ENCODE measurements at places on chromosomes 11 and 22. TPM values are rescaled to one million over a fixed set of nuclear protein-coding genes. Genes with fewer than 3 reads are reported as not detected.
A peak's percentile ranks its signal among the peaks of the same experiment; 100 is the strongest.

The TRPM5 gene
- total RNA-seq: not detected

The HOATZ gene
- not detected for total RNA-seq

The TMEM151A gene
- not detected for total RNA-seq

The CHADL gene
- 2.1 TPM for total RNA-seq

The UVRAG gene
- total RNA-seq: 65.6 TPM

The FOLR2 gene
- not detected for total RNA-seq

DNA sequence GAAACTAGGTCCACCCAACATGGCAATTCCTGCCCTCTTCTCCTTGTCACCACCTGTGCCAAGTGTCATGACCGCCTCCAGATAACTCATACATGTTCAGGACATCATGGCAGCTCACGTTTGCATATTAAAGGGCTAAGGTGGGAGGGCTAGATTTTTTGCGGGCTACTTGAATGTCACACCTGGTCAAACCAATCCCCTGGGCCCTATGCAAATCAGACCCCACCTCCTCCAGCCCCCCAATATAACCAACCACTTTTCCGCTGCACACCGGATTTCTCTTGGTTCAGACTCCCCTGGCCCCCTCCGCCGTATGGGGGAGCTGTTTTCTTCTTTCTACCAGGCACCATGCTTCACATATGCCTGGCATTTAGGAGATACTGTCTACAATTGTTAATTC lies 12.6 kb downstream of the UPB1 start:
- DNase-seq: no peak

- no peak for DNase-seq
Measured at GRCh38 chr11:126647735-126648134, 292.2 kb downstream of the ST3GAL4 start.

DNA sequence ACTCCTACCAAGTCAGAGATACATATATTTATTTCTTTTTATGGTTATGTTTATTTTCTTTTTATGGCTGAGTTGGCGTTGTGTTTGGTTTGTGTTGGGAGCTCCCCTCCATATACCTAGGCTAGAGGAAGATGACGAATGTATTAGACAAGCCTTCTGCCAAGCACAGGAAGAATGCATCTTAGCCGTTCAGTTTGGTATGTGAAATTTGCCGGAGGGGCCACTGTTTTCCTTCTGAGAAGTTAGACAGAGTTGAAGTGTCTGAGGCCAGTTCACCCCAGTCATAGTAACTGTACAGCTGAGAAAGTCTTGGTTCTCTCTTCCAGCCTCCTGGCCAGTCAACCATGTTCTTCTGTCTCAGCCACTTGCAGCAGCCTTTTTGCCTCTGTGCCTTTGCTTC lies 29.8 kb downstream of the TEAD1 start:
- DNase-seq: peak; percentile 39

- DNase-seq: no peak
Measured at GRCh38 chr22:49308300-49308699, 519.4 kb downstream of the BRD1 start.

DNA sequence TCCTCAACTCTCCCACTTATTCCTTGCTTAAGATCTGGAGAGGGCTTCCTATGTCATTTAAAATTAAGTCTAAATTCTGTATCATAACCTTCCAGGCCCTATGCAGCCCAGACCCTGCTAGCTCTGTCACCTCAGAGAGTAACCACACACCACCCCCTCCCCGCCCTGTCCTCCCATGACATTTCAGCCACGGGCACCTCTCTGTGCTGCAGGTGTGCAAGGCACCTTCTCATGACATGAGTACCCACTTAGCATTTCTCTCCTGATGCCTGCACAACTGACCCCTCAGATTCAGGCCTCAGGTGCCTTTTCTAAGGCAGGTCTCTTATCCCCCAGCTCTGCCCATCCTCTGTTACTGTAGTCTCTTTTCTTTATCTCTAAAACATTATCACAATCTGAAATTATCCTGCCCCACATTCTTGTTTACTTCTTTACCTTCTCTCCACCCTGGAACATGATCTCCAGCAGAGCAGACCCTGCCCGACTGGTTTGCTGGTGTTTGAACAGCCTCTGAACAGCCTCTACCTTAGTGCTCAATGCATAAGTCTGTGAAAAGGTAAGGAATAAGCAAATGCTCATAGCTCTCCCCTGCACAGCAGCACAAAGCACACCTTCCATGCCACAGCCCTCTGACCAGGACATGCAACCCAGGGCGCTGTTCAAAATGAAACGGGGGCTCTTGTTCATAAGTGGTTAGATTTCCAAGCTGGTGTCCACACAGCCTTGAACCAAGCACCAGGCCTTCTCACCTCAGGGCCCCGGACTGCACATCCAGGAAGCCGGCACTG lies 196.1 kb upstream of the B3GAT1 start:
- no peak for DNase-seq

DNA sequence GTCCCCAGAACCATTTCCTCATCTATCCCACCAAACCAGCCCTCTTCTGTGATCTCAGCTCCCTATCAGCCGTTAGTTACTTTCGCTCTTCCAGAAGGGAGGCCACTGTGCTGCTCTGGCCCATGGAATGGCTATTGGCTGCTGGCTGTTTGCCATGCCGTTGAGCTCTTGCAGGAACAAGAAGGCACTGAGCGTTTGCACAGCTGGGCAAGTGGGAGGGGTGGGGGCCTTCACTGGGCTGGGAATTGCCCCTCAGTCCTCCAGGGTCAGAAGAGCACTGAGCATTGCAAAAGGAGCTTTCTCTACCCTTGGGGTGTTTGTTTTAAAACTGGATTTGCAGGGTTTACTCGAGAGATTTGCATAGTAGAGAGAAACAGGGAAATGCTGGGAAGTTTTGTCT lies 129.0 kb upstream of the PARVA start:
- peak; percentile 67 for DNase-seq

DNA sequence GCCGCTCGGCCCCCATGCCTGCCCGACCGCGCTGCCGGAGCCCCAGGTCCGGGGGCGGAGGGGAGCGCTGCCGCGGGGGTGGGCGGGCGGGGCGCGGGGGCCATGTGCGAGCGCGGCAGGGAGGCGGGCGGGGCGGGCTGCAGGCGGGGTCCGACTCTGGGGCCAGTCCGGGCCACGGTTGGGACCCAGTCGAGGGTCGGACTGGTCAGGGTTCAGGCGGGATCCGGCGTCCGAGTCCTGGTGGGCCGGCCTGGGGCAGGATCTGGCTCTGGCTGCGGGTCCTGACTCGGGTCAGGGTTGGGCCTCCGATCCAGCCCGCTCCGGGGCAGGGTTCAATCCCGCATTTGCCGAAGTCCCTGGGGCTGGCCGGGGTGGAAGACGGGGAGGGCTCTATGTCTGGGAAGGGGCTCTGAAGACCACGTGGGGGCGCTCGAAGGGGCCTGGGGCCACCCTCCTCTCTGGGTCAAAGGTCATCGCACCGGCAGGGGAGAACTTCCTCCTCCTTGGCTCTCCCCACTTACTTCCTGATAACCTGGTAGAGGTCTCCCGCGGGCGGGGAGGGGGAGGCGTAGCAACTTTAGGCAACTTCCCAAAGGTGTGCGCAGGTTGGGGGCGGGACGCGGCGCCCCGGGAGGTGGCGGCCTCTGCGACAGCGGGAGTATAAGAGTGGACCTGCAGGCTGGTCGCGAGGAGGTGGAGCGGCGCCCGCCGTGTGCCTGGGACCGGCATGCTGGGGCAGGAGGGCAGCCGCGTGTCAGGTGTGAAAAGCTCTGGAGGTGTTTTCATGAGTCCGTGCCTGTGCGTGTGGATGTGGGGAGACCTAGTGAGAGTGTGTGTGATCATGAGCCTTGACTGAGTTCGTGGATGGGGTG lies 603 bp downstream of the ESRRA start:
- DNase-seq: peak; percentile 52

GRCh38 chr11:87719326-87720073 lies 455.7 kb downstream of the RAB38 start:
- DNase-seq: no peak

- DNase-seq: no peak
Measured at GRCh38 chr11:14059491-14059890, 97.0 kb downstream of the SPON1 start.

- no peak for DNase-seq
Measured at GRCh38 chr11:93510196-93510873, 32.9 kb downstream of the SMCO4 start.

DNA sequence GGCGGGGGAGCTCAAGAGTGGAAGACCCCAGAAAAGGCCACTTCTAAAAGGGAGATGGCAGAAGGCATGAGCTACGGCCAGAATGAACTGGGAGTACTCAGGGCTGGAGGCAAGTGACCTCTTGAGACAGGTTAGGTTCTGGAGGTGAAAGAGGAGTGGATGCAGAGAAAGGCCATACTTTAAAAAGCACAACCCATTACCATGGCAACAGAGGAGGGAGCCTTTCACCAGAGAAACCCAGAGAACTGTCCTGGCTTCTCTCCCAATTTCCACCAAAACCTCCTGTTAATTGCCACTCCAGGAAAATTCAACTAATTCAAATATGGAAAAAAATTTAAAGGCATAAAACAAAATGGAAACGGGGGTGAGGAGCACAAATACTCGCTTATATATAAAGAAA lies 15.8 kb downstream of the A4GALT start:
- DNase-seq: no peak

- no peak for DNase-seq
Measured at GRCh38 chr11:33713151-33713855, 12.7 kb upstream of the C11orf91 start.

- DNase-seq: no peak
Measured at GRCh38 chr22:43000441-43001175, 14.3 kb downstream of the PACSIN2 start.

GRCh38 chr11:61771985-61772455 lies 19.6 kb downstream of the MYRF start:
- no peak for DNase-seq

- DNase-seq: no peak
Measured at GRCh38 chr11:15710580-15711275, 596.0 kb downstream of the INSC start.

GRCh38 chr22:20228055-20228938 lies 39.8 kb downstream of the RTN4R start:
- DNase-seq: no peak

DNA sequence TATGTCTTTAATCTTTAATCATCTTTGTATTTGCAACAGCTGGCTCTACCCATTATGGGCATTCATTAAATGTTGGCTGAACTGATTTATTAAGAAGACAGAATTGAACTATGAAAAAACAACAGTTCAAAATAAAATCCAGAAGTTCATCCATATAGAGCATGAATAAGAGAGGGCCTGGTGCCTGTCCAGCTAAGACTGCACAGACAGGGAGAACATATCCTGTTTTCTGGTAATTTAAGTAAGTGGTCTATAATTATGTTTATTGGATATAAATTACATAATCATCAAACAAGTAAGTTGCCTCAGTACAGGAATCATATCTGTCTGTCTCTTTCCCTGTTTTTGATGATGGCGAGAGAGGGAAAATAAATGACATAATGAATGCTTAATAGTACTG lies 137.2 kb downstream of the RBFOX2 start:
- no peak for DNase-seq

GRCh38 chr22:27639248-27640086 lies 162.1 kb downstream of the MN1 start:
- no peak for DNase-seq

DNA sequence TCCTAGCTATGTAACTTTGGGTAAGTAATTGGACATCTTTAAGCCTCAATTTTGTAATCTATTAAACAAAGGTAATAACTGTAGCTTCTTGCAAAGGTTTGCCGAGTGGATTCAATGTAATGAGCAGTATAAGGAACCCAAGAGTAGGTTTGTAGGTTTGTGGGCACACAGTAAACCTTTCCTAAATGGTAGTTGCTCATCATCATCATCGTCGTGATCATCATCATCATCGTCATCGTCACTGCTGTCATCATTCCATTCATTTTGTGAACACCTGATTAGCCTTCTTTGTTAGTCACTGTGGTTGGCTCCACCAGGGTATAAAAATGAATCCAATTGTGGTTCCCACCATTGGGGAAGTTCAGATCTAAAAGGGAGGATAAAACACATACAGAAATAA lies 223.1 kb upstream of the KIRREL3 start:
- no peak for DNase-seq

- DNase-seq: no peak
Measured at GRCh38 chr11:111378861-111379601, at the start of gene POU2AF1. Gene POU2AF1, minus strand, starts transcription at chr11:111379275. Its CDS starts 98 bp downstream, at chr11:111379177.

DNA sequence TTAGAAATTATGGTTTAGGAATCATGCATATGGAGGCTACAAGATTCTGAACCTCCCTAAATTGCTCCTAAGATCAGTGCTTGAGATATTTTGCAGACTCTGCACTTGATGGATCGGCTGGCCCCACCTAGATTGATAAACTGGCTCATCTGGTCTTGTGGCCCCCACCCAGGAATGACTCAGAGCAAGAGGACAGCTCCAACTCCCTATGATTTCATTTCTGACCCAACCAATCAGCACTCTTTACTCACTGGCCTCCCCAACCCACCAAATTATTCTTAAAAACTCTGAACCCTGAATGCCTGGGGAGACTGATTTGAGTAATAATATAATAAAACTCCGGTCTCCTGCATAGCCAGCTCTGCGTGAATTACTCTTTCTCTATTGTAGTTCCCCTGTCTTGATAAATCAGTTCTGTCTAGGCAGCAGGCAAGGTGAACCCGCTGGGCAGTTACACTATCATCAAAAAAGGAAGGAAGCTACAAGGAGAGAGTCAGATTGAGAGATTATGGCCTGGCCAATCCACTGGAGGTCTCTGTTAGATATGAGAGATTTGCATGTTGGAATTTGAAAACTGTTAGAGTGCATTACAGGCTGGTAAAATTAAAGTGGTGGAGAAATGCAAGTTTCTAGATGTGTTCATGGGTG lies 245.8 kb downstream of the CSNK2A3 start:
- no peak for DNase-seq

- peak; percentile 70 for DNase-seq
Measured at GRCh38 chr11:13343931-13344717, 66.5 kb downstream of the BMAL1 start.

DNA sequence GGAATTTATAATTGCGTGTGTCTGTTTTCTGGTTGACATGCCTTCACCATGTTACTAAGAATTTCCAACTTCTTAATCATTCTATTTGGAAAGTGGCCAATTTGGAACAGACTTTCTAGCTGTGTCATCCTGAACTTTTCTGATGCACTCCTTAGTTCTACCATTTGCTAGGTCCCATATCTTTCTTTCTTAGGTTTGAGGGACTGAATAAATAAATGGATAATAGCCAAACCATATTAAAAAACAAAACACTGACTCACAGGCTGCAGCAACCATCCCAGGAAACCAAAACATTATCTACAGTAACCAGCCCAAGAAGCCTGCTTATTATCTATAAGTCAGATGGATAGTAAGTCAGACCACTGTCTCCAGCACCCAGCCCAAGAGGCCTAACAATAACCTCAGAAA lies 57.5 kb upstream of the PLET1 start:
- DNase-seq: peak; percentile 70

DNA sequence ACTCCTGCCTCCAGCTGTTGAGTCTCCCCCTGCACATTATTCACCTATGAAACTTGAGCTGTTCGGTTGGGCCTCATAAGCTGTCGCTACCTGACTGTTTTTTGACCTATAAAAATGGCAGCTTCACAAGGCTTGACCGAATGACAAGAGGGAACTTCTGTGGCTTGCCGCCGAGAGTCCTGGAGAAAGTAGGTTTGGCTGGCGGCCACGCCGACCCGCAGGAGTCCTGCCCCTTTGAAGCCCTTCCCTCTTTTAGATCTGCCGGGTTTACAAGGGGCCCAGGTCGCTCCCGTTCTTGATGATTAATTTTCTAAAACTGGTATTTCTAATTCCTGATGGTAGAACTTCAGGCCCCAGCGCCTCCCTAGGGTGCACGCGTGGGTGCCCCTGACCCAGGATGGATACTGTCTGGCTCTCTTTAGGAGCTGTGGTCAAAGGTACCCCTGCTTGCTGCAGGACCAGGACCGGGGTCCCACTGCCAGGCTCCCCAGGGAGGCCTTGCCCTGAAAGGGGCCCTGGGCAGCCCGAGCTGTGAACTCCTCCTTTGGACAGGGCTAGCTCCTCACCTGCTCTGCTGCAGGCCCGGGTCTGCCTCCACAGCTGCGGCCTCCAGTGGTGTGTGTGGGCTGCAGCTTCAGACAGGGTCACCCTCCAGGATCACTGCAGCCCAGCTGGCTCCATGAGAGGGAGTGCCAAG lies 171.8 kb downstream of the CTTN start:
- DNase-seq: no peak

Data from endothelial cell of umbilical vein (primary cell).